Stimulated activated CD8-positive, alpha-beta memory T cell treated with anti-CD3 and anti-CD28 coated beads, Interleukin-12 subunit alpha, Interleukin-12 subunit beta, amount 100 ng/mL, for 1 hour (primary cell): ENCODE measurements at places on chromosomes 6 and 20.

- DNase-seq = no peak
These were observed 1060.3 kb upstream of the CITED2 start for GRCh38 chr6:140434761-140435160.

DNA sequence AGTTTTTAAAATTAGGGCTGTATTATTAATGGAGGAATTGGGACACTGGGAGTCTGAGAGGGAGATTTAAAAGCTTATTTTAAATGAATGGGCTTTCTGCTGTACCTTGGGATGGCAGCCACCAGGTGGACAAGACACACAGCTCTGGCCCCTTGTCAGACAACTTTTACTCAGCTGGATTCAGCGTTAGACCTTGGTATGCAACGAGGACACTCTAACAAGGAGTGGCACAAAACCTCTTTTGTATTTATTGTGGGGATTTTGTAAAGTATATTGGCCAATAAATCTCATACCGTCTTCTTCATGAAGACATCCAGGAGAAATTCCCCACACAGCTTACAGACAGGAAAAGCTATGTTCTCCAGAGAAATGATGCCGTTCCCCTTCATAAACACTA is 105.7 kb downstream of the LCA5 start:
- DNase-seq = no peak

GRCh38 chr6:31697555-31697954 is 5.6 kb downstream of the ABHD16A start:
- no peak for DNase-seq

DNA sequence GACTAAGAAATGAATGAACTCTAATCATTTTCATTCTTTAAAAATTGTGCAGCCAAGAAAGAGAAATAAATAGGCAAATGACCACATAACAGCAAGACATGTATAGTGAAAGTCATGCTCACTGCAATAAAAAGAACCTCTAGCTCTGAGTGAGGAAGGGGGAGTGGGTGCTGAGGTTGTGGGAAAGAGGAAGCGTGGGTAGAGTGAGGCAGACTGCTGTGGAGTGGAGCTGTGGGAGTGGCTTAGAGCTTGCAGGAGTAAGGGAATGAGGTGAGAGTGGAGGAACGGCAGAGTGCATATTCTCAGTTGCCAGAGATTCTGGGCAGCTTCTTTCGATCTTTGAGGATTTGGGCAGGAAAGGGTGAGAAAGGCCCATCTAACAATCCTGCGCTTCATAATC is 10.4 kb downstream of the DEFB129 start:
- DNase-seq = no peak

DNA sequence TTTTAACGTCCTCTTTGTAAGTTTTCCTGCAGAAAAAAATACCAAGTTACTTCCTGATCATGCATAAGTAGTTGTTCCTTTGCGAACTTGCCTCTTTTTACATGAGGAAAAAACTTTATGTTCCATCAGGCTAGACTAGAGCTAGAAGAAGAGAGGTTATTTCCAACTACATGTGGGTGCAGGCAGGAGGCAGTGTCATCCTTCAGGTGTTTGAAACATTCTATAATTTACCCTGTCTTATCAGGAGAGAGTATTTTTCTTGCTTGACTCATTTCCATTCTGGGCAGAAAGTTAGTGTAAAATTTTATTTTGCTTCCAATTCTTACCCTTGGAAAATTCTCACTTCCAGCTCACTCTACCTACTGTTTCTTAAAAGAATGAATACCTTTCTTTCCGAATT is 28.5 kb upstream of the EPHA7 start:
- no peak for DNase-seq
